ENCODE measurements at places on chromosomes 1 and 21.

DNA sequence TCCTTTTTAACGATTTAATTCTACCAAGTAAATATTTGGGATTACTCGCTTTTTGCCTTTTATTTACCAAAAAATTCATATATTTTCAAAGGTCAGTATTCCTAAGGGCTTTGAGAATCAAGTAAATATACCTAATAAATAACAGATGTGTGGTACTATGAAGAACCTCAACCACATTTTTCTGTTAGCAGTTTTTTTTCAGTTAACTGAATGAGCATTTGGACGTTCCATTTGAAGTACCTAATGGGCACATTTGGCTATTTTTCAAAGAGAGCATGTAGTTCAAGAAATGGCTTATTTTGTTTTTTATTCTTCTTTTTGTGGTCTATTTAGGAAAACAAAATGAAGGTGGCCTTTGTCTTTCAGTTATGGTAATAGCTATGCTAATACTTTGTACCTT lies 253.0 kb downstream of the GPR52 start:
- DNase-seq: no peak

- no peak for DNase-seq
Measured at GRCh38 chr1:227317011-227317451, 1.3 kb downstream of the CDC42BPA start.

DNA sequence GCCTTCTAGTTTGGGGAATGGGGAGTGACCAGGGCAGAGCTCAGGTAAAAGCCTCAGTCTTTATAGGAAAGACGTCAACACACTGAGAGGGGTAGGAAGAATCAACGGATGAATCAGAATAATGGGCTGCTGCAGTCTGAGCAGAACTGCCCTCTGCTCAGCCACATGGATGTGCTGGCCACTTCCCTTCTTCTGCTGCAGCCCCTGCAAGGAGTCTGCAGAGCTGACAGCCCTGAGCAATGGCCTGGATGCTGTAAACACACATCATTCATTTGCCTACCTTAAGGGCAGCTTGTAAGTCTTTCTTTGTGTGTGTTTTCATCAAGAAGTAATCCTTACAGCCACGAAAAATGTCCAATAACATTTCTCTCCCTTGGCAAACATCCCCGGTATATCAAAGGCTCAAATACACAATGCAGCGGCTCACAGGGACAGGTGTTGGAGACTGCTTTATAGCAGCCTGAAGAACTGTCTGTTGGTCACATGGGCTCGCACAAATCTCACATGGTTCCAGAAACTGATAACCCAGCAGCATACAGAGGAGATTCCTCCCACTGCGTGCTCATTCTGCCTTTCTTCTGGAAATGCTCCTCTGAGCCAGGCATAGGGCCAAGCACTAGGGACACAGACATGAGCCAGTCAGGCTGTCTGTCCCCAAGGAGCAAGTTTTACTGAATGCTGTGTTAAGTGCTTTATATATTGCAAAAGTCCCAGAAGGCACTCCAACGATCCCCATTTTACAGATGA lies 110.1 kb downstream of the HMGB4 start:
- DNase-seq: no peak

- no peak for DNase-seq
Measured at GRCh38 chr1:91007827-91008226, 14.0 kb downstream of the ZNF644 start.

DNA sequence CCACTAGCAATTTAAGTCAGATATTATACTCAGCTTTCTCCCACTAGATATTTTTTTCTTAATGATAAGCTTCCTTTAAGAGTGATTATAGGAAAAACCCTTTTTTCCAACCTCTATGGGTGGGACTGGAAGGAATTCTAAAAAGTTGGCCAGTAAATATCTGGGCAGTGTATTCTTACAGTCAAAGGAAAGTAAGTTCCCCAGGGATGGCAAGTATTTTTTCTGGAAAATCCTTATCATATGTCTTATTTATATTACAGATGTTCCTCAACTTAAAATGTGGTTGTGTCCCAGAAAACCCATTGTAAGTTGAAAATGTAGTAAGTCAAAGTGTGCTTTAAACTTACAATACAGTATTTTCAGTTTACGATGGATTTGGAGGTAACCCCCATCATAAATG lies 29.2 kb downstream of the CMPK1 start:
- DNase-seq: no peak

- DNase-seq: no peak
Measured at GRCh38 chr1:46480959-46481646, 8.5 kb upstream of the DMBX1 start.

GRCh38 chr1:79695138-79695537 lies 688.6 kb upstream of the ADGRL4 start:
- DNase-seq: no peak

DNA sequence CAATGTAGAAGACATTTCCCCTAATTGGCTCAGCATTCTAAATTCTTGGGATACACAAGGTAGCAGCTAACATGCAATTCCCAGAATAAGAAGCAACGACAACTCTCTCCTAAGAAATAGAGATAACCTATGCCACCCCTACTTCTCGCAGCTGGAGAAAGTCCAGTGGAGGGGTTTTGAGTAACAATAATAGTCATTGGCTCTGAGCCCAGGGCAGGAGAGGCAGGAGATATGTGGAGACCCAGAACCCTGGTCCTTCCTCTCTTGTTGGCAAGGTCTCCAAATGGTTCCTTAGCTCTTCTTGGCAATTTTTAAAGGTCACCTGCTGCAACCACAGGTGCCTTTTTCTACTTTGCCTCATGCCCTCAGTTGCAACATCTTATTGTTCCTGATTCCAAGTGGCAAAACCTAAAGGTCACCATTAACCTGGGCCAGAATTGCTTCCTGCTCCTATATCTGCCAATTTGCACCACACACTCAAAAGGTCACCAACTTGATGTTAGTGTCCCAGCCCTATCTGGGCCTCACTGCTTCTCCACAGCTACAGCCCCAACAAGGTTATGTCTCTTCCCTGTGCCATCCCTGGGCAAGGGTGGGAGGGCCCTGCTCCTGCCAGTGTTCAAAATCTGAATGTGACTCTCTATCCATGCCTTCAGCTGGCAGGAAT lies 36.7 kb downstream of the TBX15 start:
- DNase-seq: no peak

Measured in NCI-H345 (cell line).